ENCODE measurements at places on chromosomes 2 and 18. TPM values are rescaled to one million over a fixed set of nuclear protein-coding genes. Genes with fewer than 3 reads are reported as not detected.

GRCh38 chr18:31526374-31526773, 28.4 kb downstream of the DSG2 start:
- DNase-seq: no peak

GRCh38 chr2:45554073-45554741, 56.9 kb downstream of the SRBD1 start:
- DNase-seq: no peak

DNA sequence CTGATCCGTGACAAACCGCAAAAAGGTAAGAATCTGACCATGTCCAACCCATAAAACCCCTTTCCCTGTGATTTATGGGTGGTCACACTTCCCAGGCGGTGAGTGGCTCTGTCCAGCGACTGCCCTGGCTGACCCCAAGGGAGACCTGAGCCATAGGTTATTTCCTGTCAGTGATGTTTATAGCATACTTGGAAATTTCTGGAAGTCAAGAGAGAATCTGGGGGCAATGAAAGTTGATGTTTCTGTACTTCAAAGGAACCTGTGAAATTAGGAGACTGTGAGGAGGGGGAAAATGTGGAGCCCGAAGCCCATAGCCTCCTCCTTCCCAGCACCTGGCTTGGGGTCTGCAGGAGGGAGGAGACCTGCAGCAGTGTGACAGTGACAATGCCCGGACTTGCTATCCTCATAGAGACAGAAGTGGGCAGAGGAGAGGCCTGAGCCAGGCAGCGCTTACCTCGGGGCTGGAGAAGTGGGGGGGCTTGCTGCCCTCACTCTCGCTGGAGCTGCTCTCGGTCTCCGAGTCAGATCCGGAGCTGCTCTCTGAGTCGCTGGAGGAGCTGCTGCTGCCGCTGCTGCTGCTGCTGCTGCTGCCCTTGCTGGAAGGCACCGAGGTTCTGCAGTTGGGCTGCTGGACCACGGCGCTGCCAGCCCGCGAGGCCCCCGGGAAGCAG, 111.3 kb upstream of the REV1 start:
- DNase-seq: no peak

DNA sequence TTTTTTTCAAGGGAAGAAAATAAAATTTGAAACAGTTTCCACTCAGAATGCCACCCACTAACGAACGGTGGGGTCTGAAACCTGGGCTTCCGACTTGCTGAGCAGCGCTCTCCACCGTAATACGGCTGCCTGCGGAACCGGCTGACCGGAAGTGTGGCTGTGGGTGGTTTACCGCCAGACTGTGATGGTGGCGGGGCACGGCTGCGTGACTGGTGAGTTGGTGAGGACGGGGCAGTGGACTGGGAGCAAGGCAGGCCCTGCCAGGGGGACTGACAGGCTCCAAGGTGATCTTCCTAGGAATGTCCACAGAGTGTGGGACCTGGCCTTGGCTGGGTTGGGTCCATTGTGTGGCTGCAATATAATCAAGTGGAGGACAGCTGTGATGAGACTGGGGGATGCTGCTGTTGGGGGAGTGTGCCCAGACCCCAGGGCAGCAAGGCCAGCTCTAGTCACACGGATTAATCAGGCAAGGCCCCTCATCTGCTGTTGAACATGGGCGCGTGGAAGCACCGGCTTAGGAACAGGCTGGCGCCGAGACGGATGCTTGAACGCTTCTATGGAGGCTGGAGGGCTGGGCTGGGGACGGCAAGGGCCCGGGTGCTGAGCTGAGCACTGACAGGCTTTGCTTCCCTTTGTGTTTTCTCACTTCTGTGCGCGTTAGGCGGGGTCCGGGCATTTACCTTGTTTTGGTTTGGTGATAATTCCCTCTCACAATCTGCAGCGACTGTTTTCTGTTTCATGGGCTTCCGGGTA, 357.7 kb upstream of the SPRED2 start:
- DNase-seq: no peak

DNA sequence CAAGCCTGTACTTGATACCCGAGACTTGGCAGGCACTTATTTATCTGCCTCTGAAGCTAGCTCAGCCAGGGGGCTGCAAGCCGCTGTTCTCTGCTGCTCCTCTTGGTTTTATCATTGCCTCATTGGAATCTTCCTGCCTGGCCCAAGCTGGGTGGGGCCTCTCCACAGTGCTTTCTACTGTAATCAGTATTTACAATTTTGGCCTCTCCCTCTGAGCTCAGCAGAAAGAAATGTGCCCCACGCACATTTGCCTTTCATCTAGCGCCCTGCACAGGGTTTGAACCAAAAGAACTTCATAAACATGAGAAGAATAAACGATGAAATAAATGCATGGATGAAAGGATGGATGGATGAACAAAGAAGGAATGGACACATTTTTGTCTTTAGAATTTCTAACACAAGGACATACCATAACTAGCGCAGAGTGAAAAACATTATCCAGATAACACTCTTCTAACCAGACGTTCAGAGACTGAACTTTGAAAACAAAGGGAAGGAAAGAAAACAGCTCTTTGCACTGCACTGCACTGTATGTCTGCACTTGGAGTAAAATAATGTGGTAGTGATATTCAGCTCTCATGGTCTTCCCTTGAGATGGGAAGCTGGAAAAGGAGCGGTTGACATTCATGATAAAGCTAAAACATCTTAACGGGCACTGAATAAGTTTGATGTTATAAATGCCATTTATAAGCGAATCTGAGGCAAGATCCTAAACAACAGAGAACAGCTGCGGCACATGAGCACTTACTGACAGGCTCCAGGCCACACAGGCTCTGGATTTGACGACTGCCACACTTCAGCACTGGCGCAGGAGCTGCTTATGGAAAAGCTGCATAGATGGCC, 86.8 kb upstream of the SP3 start:
- DNase-seq: no peak

DNA sequence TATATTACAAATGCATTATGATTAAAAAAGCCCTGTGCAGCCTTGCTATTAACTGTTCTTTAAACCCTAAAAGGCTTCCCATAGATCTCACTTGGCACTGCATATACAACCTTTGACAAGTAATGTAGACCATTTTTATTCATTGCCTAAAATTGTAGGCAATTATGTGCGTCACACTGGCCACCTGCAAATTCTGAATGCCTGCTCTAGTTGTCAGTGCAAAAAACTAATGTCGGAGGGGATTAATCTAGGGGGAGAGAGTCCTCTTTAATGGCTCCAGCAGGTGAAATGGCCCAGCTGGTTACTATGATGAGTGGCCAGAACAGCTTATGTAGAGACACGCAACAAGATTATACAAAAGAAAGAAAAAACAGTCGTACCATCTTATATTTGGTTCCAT, 123.2 kb downstream of the OLA1 start:
- no peak for DNase-seq

GRCh38 chr2:156702541-156702940, 266.4 kb downstream of the GPD2 start:
- no peak for DNase-seq

DNA sequence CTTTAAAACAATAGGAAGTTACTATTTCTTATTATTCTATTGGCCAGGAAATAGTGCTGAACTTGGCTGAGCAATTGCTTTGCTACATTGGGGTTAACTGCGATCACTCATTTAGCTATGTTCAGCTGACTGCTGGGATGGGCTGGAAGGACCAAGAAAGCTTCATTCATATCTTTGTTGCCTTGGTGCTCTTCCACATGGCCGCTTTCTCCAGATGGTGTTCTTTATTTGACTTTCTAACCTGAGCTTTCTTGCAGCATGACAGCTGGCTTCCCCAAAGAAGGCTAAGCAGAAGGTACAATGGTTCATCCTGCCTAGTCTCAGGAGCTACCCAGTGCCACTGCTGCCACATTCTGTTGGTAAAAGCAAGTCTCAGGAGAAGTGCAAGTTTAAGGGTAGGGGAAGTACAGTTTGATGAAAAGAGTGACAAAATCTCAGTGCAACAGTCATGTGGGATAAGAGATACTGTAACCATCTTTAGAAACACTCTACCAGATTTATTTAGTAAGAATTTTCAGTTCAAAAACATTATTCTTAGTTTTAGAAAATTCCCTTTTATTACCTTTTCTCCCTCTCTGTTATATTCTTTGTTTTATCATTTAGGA, 180.6 kb upstream of the RBMS1 start:
- DNase-seq: no peak

DNA sequence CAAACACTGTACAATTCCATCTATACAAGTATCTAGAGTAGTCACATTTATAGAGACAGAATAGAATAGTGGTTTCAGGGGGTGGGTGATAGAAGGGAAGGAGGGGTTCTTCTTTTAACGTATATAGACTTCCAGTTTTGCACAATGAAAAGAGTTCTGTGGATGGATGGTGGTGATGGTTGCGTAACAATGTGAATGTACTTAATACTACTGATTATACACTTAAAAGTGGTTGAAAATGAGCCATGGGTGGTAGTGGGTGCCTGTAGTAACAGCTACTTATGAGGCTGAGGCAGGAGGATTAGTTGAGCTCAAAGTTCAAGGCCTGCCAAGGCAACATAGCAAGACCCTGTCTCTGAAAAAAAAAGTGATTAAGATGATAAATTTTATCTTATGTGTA, 85.8 kb downstream of the SETBP1 start:
- no peak for DNase-seq

DNA sequence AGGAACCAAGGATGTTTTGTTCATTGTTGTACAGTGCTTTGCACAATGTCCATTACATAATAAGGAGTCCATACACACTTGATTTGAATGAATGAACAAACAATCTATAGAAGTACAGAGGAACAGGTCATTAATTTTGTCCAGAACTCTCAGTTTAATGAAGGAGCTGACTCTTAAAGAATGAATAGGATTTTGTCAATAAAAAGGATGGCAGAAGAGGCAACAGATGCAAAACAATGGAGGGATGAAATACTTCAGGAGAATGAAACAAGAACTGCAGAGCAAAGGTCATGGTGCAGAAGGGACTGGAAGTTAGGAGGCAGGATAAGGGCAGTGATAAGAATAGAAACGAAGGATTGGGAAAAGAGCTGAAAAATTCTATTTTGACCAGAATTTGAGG, 28.7 kb upstream of the COL5A2 start:
- DNase-seq: no peak

DNA sequence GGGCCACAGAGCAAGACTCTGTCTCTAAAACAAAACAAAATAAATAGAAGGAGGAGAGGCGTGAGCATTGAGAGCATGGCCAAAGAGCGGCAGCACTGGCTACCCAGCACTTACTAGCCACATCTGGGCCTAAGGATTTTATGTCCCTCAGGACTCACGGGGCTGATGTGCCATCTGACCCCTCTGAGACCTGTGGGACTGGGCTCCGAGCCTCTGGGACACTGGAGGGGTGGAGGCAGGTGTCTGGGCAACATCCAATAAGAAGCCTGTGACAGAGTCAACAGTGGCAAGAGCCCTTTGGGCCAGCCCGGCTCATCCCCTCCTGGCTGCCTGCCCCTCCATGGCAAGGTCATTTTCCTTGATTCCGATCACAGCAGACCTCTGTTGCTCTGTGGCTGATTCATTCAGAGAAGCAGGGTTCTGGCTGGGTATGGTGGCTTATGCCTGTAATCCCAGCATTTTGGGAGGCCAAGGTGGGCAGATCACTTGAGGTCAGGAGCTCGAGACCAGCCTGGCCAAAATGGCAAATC, 60.7 kb downstream of the RRM2 start:
- no peak for DNase-seq

DNA sequence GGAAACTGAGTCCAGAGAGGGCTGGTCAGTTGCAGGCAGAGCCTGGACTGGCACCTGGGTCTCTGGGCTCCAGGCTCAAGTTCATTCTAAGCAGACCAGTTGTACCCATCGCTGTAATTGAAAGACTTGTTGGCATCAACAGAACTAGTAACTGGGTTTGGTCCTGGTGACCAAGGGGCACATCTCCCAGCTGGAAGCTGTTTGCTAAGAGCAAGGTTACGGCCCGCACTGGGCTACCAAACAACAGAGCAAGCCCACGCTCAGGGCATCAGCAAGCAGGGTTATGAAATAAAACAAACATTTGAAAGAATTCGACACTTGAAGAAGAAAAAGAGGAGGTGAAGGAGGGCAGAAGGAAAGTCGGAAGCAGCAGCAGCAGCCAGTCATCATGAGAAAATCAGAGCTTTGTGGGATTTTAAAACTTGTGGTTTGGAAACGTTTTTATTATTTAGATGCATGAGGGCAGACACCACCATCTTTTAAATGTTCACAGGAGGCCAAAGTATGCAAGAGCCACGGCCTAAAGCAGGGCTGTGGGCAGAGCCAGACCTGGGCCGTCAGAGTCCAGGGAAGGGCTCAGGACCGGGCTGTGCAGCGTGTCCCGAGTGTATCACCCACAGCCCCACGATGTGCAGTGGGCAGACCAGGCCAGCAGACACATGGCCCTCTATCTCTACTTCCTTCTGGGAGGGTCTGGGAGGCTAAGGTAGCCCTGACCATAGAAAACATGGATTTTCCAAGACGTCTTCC, 220.3 kb downstream of the BCL2 start:
- no peak for DNase-seq

GRCh38 chr2:125037135-125037653, 1012.1 kb downstream of the CNTNAP5 start:
- DNase-seq: no peak

- no peak for DNase-seq
Measured at GRCh38 chr18:22434973-22435608, 17.4 kb upstream of the CTAGE1 start.

DNA sequence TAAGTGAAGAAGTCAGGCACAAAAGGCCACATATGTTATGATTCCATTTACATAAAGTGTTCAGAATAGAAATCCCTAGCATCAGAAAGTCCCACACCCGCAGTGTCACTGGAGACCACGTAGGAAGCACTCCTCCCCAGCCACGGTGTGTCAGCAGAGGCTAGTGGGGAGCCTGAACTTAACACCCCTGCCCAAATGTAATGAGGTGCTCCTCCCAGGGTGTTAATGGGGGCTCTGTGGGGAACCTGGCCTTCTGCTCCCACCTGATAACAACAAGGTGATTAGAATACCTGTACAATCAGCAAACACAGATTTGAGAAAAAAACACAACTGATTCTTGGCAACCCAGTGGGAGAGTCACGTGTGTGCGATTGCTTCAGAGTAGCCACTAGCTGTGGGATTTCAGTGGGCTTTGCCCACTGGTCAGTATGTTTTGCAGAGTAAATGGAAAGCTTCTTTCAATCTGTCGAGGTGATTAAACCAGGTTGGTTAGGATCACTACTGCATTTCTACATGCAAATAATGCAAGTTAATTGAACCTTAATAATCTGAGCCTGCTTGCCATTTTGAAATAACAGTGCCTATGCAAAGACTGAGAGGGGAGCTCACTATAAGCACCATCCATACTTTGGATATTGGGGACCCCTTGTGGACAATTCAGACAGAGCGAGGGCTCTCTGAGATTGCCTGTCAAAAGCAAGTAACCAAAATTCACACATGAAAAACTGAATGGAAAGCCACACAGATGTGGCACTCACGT, 20.6 kb upstream of the ATRAID start:
- no peak for DNase-seq

C1GALT1C1L gene
- 1.1 TPM for total RNA-seq

NOTO gene
- total RNA-seq: not detected

SERPINB11 gene
- total RNA-seq: not detected

GCG gene
- total RNA-seq: not detected

UGT1A6 gene
- total RNA-seq: 0.32 TPM
